ENCODE measurements at places on chromosomes 12 and 14.

GRCh38 chr14:75430526-75430925 is 2.7 kb downstream of the JDP2 start:
- no peak for DNase-seq

GRCh38 chr12:121550974-121551634 is 29.7 kb downstream of the KDM2B start:
- no peak for DNase-seq

GRCh38 chr12:94322346-94322745 is 137.3 kb downstream of the CEP83 start:
- no peak for DNase-seq

GRCh38 chr12:116244001-116244400 is 33.5 kb downstream of the MED13L start:
- DNase-seq = peak; percentile 62

DNA sequence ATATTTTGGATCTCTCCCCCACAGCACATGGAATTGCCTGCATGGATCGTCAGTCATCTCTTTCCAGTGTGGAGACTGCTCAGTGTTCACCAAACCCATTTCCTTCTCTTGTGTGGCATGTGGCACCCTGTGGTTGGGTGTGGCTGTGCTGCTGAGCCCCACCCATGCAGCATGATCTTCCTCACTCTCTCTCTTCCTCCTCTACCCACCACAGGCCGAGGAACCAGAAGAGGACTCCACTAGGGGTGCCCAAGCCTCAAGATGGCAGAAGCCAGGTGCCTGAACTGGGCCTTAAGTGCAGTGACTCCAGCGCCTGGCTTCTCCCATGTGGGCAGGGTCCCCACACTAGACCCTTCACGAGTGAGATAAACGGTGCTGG is 66.8 kb upstream of the GPR68 start:
- peak; percentile 43 for DNase-seq

- DNase-seq = no peak
Observed at GRCh38 chr12:16076970-16077522, 165.9 kb downstream of the DERA start.

- DNase-seq = no peak
Observed at GRCh38 chr14:49106741-49107667, 479.2 kb downstream of the RPS29 start.

DNA sequence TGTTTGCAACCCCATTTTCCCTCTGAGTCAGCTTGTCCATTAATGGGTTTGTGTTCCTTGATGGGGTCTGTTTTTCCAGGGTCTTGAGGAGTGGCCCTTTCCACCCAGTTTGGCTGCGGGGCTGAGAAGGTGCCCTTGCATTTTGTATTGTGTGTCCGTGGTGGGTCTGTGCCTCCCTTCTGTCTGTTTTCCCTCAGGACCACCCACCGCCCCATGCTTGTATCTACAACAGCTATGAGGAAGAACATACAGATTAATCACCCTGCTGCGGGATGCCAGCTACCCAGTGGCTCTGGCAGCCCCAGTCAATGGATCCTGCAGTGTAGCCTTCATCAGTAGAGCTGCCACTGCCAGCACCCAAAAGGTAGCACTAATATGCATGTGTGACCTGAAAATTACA is 235.7 kb downstream of the CACNA1C start:
- DNase-seq = no peak

- DNase-seq = no peak
Observed at GRCh38 chr12:50103767-50104321, at the start of gene GPD1. TSS of gene GPD1 (plus strand) at chr12:50104008. CDS start at chr12:50104051, 43 bp downstream.

DNA sequence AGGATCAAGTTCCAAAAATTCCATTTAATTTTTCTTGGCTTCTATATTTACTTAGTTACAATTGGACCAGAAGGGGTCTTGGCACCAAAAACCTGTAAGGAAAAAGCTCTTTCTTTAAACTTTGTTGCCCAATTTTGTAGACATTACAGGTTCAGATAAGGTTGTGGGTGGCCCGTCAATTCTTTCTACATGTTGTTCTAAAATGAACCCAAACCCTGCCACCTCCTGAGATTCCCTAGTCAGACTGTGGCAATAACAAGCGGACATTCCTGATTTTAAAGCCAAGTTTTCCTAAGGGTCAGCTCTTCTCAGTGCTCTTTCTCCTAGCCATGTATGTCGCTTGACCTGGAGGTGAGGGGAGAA is 45.0 kb upstream of the GSG1 start:
- no peak for DNase-seq

- DNase-seq = no peak
Observed at GRCh38 chr12:90262251-90262650, 553.6 kb upstream of the ATP2B1 start.

DNA sequence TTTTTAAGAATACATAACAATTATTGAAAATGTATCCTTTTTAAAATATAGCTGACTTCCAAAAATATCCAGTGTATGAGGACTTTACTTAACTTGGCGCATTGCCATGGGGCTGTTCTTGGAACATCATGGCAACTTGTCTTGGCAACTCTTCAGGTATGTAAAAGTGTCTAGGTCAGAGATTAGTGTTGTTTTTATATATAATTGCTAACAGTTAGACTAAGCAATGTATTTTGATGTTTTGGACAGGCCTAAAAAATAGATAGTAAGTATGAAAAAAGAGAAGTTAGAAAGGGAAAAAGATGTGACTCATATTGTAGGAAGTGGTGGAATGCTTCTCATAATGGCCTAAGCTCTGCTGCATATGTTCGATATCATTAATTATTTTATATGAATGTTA is 70.9 kb downstream of the MON2 start:
- peak; percentile 21 for DNase-seq

DNA sequence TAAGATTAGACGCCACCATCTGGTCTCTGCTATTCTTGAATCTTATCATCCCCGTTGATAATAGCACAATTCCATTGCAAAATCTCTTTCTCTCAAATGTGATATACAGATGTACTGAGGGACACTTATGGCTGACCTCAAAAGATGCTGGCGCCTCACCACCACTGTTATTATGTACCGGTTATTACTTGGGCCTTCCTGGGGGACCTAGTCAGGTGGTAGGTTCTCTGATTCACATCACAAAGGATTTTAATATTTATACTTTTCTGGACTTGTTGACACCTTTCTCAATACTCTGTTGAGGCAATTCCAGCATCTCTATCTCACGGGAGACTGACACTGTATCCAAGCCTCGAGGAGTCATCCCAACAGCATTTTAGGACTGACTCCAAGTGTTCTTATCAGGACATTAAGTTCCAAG is 21.3 kb upstream of the FAM234B start:
- DNase-seq = no peak

GRCh38 chr14:76292561-76292960 is 83.4 kb upstream of the ESRRB start:
- DNase-seq = no peak

DNA sequence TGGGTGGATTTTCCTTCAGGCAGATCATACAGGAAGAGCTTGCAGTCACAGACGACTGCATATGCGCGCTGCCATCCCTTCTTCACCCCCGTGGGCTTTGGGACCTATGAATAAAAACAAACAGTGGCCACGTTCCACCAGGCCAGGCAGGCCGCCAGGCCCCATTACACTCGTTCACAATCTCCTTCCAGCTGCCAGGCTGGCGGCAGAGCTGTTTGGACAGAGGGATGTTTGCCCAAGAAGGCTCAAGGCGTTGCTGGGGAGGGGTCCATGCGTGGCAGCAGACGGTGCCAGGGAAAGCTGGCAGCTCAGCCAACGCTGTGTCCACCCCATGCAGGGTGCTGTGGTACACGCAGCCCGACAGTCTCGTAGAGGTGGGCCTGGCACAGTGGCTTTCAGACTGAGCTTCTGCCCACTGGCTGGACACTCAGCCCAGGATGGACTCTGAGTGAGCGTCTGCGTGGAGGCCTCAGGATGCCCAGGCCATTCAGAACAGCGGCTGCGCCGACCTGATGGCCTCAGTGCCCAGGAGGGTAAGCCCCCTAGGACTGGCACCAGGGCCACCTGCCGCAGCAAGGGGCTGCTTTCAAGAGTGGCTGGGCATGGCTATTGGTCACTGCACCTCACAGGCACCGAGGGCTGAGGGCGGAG is 27.5 kb downstream of the AMN start:
- no peak for DNase-seq

GRCh38 chr12:4224206-4224889 is 49.2 kb upstream of the CCND2 start:
- DNase-seq = peak; percentile 54

DNA sequence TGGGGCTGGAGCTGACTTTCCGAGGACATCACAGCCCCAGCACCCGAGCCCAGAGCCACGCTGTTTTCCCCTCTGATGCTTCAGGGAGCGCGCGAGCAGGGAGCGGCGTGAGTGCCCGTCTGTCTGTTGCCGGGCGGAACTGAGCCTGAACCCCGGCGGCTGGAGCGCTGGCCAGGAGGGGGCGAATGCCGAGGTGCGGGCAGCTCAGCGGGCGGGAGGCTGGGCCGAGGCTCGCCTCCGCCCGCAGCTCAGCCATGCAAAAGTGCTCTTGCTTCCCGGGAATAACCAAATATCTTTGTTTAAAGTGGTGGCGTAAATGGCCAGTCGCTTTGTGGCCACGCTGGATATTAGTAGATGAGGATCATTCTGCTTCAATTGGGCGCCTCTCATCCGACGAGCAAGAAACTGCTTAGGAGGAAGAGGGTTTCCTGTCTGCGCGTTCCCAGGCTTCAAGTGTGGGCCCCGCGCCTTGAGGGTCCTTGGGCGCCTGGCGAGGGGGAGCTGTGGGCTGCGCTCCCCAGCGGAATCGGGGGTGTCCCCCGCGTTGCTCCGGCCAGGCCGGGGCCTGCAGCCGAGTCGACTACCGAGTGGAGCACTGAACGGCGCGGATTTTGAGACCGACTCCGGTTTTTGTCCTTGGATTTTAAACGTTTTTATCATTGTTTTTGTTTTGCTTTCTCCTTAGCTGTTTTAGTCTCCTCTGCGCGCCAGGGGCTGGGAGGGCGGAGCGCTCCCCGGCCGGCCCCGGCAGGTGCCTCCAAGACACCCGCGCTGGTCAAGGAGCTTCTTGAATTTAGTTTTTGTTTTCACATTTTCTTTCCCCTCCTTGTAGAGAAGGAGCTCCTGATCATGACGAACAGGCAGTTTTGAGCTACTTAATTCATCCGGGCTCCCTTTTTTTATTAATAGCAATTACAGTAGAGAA is 831 bp upstream of the NKX2-1 start:
- no peak for DNase-seq

GRCh38 chr12:39958377-39958776 is 147.5 kb downstream of the SLC2A13 start:
- DNase-seq = no peak

DNA sequence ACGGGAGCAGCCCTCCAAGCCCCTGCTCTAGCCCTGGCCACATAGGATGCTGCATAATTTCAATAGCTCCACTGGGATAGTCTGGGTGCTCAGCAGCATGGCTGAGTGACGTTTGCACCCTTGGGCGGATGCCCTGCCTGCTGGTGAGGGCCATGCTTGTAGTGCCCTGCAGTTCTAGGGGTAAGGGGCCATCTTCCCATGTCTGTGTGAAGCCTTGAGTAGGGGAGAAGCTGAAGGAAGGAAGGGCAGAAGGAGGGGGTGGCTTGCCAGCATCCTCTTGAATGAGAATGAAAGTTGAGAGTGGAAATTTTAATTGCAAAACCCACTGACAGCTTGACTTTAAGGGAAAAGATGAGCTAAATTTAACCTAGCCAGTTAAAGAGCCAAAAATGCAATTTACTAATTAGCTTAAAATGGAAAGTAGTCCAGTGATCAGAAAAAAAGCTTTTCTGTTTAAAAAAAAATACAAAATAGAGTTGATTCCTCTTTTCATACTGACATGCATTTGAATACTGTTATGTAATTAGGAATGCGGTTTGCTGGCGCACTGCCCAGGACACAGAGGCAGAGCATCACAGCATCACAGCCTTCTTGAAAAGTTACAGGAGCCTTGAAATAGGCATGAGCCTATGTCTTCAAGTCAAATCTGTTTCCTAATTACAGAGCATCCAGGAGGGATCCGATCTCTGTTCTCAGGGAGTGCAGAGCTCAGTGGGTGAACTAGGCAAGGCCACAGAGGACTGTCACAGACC is 18.5 kb upstream of the EML1 start:
- no peak for DNase-seq

GRCh38 chr12:46110928-46111699 is 120.7 kb upstream of the SCAF11 start:
- no peak for DNase-seq

GRCh38 chr14:104852280-104852663 is 12.8 kb upstream of the CEP170B start:
- no peak for DNase-seq

DNA sequence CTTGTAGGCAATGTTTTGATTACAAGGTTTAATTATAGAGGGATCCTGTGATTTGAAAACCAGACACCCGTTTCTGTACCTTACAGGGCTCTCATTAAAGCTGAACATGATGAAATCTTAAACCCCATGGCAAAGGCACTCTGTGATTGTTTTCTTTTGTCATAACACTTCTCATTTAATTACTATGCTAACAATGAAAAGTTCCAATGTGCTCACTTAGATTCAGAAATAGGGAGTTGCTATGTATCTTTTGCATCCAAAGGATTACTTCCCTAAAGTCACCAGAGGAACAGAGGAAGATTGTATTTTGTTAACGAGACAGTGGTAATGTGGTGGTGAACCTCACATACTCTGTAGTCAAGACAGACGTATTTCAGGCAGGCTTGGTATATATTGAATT is 81.5 kb upstream of the MYF6 start:
- no peak for DNase-seq

- DNase-seq = no peak
Observed at GRCh38 chr12:24014240-24014639, 64.8 kb upstream of the SOX5 start.

DNA sequence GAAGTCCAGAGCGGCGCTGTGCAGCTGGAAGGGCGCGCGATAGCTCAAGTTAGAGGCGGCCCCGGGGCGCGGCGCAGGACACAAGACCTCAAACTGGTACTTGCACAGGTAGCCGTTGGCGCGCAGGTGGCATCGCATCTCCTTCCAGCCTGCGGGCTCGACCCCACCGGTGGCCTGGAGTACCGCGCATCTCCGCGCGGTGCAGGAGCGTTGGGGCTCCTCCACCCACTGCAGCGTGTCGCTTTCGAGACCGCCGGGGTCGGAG is 553 bp downstream of the CLEC14A start:
- no peak for DNase-seq

DNA sequence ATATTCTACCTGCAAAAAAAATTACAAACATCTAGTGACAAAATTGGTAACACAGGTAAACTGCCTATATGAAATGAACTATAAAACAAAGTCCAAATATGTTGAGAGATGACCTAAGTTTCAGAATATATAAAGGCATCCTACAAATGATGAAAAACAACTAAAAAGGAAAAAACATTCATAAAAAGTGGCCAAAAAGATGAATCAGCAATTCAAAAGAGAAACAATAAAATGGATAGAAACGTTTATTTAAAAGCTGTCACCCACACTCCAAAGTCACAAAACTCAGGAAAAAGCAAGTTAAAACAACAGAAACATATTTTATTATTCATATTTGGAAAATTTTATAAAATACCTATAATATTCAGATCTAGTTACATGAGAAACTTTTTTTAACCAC is 106.5 kb upstream of the DCN start:
- no peak for DNase-seq

DNA sequence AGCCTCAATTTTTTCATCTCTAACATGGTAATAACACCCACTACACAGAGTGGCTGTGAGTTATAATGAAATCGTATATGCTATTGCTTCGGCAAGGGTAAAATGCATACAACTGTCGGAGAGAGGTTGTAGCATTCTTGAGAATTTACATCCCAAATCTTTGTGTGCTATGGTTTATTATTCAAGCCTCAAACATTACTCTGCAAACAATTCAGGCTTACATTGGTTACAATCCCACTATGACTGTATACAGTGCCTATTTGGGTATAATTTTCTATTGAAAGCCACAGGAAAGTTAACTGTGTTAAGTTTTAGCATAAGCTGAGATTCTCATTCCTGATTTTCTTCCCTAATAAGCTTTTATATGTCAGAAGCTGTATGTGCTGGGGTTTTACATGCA is 20.6 kb downstream of the SLC35F4 start:
- DNase-seq = no peak

- no peak for DNase-seq
Observed at GRCh38 chr14:75717729-75718128, 56.7 kb downstream of the TTLL5 start.
